ENCODE measurements at places on chromosomes 7 and 10.

GRCh38 chr10:112184379-112184778 lies 814 bp upstream of the GPAM start:
- DNase-seq: no peak

- DNase-seq: no peak
These were observed 62.3 kb upstream of the FZD8 start for GRCh38 chr10:35704401-35704800.

- DNase-seq: no peak
These were observed 132.1 kb downstream of the KLF6 start for GRCh38 chr10:3652886-3653285.

DNA sequence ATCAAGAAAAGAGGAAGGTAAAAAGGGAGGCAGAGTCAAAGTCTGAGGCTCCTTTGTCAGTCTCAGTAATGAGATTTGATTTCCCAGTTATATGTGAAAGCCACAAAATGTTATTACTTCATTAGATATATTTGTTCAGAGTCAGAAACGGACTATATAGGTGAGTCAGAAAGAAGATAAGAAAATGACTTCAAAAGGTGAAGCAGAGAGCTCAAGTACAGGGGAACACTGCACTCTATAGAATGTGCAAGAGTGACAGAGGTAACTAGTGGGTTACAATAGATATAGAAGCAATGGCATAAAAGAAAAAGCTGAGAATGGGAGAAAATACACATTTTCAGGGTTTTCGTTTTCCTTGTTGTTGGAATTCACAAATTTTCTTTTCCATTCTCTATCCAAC lies 43.3 kb downstream of the DGKB start:
- no peak for DNase-seq

DNA sequence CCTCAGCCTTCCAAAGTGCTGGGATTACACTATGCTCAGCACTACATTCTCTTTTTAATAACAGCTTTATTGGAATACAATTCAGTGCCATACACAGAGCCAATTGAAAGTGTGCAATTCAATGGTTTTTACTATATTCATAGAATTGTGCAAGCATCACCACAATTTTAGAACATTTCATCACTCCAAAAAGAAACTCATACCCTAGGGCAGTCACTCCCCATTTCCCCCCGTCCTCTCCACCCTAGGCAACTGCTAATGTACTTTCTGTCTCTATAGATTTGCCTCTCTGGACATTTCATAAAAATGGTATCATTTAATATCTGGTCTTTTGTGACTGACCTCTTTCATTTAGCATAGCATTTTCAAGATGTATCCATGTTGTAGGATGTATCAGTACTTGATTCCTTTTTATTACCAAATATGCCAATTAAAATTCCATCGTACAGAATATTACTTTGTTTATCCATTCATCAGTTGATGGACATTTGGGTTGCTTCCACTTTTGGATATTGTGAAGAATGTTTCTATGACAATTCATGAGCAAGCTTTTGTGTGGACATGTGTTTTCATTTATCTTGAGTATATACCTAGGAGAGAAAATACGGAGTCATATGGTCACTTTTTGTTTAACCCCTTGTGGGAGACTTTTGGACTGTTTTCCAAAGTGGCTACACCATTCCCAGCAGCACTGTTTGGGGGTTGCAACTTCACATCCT lies 6.3 kb upstream of the XPNPEP1 start:
- DNase-seq: no peak

- DNase-seq: no peak
These were observed 4.6 kb downstream of the ZNF680 start for GRCh38 chr7:64558323-64558705.

- DNase-seq: no peak
These were observed 7.9 kb downstream of the PAXIP1 start for GRCh38 chr7:154994996-154995395.

DNA sequence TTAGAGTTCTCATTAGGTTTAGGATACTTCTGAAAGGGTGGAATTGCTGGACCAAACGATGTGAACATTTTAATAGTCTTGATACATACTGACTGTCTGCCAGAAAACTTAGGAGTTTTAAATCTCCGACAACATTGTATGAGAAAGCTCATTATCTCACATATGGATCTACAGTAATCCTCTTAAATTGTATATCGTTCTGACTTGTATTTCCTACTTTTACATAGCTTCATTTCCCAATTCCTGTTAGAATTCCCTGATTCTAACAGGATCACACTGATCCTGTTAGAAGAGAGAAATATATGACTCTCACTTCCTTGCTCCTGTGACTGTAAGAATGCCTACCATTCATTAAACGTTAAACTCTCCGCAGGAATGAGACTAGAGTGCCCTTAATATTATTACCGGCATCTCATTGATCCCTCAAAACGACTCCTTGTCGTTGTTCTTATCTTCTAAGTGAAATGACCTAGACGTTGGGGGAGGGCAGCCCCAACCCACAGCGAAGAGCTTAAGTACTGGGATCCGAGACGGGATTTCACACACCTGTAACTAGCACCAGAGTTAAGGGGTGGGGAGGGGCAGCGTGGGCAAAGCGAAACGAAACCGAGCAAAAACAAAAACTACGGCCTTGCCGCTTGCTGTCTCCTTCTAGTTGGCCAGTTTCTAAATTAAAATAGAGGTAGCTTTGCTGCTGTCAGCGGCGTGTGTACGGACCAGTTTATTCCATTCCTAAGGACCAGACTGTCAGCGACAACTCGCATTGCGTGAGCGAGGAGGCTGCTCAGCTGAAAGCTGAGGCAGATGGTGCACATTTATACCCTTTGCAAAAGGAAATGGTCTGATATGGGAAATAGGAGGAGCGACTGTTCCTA lies 678 bp upstream of the TMEM106B start:
- DNase-seq: no peak

DNA sequence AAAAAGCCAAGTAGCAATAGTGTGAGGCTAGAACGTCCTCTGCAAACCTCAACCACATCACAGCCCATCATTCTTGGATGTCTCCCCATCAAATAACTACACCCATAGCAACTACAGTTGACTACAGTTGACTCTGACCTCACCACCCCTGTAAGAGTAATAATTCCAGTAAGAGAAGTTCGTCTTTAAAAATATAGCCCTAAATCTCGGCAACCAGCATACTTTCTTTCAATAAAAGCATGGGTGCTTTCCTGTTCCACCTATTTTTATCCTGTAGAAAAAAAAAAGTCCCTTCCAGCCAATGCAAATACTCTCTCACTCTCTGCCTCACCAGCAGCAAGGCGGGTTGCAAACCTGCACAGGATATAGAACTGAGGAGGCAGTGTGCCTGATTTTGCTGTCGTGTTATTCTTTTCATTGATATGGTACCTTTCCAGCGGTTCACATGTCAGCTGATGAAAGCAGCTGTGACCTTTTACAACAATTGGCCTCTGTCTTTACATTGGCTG lies 187.5 kb upstream of the NFE2L3 start:
- no peak for DNase-seq

- no peak for DNase-seq
These were observed 91.1 kb downstream of the AHCYL2 start for GRCh38 chr7:129315960-129316359.

- no peak for DNase-seq
These were observed 25.4 kb downstream of the LCOR start for GRCh38 chr10:96857301-96858012.

- DNase-seq: no peak
These were observed 41.5 kb downstream of the MINPP1 start for GRCh38 chr10:87546210-87546609.

- no peak for DNase-seq
These were observed 41.3 kb downstream of the CCDC6 start for GRCh38 chr10:59865101-59865500.

- DNase-seq: no peak
These were observed 56.1 kb downstream of the ZRANB1 start for GRCh38 chr10:124997771-124998623.

DNA sequence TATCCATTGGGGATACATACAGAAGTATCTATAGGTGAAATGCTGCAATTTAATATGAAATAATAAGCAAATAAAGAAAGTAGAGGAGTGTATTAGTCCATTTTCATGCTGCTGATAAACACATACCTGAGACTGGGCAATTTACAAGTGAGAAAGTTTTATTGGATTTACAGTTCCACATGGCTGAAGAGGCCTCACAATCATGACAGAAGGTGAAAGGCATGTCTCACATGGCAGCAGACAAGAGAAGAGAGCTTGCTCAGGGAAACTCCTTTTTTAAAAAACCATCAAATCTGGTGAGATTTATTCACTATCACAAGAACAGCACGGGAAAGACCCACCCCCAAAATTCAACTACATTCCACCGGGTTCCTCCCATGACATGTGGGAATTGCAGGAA lies 82.8 kb upstream of the TRIM24 start:
- DNase-seq: no peak

- no peak for DNase-seq
These were observed 90.3 kb upstream of the LYZL2 start for GRCh38 chr10:30719832-30720231.

DNA sequence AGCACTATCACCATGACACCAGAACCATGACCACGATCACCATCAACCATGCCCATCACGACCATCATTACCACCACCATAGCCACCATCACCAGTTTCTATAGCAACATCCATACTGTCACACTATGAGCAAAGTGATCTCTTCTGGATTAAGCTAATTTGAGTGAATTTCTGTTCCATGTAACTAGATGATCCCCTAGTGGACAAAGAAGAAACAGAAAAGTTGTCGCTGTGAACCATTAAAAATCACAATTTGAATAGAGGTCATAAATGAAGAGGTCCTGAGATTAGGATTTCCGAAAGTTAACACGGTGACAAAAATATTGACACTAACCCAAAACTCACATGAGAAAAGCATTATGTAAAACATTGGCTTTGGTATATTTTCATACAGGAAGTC lies 77.6 kb downstream of the CLRN3 start:
- DNase-seq: no peak

DNA sequence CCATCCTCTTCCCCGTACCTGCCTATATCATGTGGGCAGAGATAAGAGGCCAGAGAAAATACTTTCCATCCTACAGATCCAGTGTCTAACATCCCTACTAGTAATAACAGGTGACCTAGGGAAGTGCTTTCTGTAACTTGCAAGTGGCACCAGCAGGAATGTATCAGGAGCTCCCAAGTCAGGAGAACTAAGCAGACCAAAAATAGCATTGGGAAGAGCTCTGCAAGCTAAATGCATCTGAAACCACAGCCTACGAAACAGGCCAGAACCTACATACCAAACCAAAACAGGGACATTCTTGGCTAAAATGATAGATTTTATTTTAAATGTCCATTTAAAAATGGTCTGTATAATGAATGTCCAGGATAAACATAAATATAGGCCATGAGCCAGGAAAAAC lies 680.8 kb downstream of the PHTF2 start:
- no peak for DNase-seq

DNA sequence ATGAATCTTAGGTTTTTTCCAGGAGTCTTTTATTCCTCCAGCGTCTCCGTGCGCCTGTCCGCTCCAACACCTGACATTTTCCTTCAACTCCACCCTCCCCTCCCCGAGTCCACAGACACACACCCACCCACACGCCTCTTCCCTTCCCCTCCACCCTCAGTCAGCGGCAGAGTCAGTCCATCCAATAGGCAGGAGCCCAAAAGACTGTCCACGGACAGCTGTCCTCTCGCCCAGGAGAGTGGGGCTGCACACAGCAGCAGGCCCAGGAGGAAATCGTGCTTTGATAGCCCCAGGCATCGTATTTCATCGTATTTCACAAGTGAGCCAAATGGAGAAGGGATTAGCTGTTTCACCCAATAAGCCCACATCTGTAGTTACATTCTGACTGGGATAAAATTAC lies 285.1 kb downstream of the ZEB1 start:
- no peak for DNase-seq

GRCh38 chr10:43979551-43979950 lies 330.9 kb upstream of the ZNF32 start:
- DNase-seq: no peak

DNA sequence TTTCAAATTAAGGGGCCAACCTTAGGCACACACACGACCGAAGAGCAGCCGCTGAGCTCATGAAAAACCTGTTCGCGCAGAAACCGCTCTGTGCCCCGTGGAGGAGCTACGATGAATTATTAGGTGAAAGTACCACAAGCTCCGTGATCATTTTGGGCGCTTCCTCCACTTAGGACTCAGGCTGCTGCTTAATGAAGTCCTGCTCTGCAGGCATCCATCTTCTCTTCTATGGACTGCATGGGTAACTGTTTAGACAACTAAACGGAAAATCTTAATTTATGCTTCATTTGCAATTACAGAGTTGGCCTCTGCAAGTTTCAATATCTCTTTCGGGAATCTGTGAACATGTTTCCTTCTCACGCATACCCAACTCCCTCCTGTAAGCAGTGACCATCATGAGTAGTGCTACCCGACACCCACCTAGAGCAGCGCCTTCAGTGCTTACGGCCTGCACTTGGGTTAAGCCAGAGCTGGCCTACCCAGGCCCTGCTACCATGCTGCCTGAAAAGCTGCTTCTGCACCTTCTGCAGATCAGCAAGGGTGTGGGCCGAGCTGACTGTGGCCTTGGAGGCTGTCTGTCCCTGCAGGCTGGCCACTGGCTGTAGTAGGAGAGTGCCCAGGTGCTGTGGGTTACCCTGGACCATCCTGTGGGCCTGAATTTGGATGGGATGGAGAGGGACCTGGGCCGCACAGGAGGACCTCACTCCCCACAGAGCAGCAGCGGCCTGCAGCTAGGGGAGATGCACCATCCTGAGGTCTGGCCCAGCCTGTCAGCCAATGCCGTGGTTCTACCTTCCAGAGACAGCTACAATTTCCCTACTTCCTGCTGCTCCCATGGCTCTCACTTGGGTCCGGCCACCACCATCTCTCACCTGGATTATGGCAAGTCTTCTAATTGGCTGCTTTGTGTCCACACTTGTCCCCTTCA lies 36.0 kb downstream of the GNA12 start:
- no peak for DNase-seq

GRCh38 chr7:126727930-126728391 lies 524.8 kb downstream of the GRM8 start:
- DNase-seq: no peak

- DNase-seq: no peak
These were observed 44.7 kb downstream of the FAM241B start for GRCh38 chr10:69674786-69675185.

- DNase-seq: no peak
These were observed 4.4 kb downstream of the SEMA3A start for GRCh38 chr7:84190016-84190705.

- no peak for DNase-seq
These were observed 53.9 kb downstream of the VCL start for GRCh38 chr10:74051736-74052342.

- no peak for DNase-seq
These were observed 97.2 kb downstream of the KAT6B start for GRCh38 chr10:74923556-74923955.

GRCh38 chr10:17247210-17247609 lies 19.2 kb downstream of the VIM start:
- no peak for DNase-seq

DNA sequence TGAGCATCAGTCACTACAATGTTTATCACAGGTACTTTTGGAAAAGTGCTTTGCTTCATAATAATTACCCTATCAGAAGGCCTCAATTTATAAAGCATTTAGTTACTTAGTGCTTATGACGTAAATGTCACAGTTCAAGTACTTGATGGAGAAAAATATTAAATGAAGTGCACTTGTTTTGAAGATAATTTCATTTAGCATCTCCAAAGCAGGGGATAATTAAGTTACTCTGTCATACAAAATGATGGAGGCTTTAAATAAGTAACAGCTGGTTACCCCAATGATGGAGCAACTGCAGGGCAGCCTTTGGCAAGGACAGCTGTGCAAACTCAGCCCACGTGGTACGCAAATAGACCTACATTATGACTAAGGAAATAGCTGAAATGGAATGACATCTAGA lies 768.8 kb downstream of the GRM8 start:
- no peak for DNase-seq

GRCh38 chr7:116578526-116578925 lies 53.7 kb downstream of the CAV1 start:
- DNase-seq: no peak

GRCh38 chr10:124042656-124043309 lies 50.6 kb downstream of the CHST15 start:
- no peak for DNase-seq
